ENCODE measurements at places on chromosomes 1 and 21.

GRCh38 chr1:153921803-153922075 lies 1.0 kb downstream of the GATAD2B start:
- DNase-seq = no peak

DNA sequence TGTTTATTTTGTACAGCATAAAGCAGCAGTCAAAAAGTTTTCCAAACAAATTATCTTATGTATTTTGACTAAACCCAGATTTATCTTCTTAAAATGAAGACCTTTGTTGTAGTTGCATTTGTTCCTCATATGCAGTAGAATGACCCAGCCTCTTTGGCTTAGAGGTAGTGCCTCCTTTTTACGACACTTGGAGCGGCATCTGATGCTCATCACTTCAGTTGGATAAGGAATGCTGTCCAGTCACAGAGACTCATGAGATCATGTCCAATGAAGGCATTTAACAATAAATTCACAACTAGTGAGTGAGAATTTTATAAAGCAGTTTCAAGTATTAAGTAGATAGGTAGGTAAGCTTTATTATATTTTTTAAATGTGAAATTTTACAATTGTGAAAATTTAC lies 35.2 kb downstream of the PTPRC start:
- no peak for DNase-seq

DNA sequence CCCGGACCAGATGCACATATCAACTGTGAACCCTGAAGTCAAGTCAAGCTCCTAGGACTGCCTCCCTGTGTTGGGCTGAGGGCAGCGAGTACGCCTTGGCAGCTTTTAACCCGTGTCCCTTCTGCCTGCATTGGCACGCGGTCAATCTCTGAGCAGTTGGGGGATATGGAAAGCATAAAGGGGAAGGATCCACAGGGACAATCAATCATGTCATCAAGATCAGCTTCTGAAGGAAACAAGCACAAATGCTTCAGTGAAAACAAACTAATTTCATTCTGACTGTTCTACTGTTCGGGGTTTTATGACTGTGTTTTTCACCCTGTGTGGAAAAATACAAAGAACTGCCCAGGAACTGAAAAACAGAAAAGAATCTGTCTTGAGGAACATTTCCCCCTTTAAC lies 106.2 kb downstream of the RUNX1 start:
- peak; percentile 18 for DNase-seq

DNA sequence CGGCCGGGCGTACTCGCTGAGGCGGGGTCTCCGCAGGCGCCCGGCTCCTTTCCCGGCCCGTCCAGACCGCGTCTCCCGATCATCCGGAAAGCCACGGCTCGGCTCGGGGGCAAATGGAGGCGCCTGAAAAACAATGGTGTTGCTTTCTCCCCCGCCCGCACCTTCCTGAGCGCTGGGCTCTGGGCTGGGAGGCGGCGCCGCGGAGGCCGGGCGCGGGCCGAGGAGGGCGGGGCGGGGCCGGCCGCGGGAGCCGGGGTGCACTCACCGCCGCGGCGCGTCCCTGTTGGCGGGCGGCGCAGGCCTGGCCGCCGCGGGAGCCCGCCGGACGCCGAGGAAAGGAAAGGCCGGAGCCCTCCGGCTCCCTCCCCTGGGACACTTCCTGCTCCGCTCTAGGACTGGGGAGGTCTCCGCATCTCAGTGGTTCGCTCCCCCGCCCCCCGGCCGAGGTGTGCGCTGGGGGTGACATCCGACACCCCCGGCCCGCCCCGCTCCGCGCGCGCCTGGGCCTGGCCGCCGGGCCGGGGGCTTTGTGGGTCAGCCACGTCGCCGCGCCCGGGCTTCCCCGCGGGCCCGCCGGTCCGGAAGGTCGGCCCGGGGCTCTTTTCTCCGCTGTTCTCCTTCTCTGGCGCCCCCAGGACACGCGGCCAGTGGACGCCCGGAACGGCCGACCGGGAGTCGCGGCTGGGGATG lies at the start of gene ZNF496:
Gene ZNF496, minus strand, starts transcription at position 343 of the 690 bp plus-strand sequence. CDS start 2,289 bp downstream, outside the sequence.
- DNase-seq = peak; percentile 96

DNA sequence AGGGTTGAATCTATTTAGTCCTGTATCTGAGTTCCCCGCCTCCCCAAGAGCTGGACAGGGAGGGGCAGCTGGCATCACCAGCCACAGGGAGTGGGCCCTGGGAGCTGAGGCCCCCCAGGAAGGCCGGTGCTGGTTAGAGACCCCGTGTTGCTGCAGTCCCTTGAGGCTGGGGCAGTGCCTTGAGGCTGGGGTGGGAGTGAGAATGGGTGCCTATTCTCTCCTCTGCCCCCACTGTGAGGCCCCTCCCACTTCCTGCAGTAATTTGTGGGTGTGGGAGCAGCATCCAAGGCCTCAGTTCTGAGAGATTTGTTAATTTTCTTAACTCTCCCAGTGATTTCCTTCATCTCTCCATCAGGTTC lies 2.5 kb upstream of the TRAPPC3 start:
- DNase-seq = no peak

DNA sequence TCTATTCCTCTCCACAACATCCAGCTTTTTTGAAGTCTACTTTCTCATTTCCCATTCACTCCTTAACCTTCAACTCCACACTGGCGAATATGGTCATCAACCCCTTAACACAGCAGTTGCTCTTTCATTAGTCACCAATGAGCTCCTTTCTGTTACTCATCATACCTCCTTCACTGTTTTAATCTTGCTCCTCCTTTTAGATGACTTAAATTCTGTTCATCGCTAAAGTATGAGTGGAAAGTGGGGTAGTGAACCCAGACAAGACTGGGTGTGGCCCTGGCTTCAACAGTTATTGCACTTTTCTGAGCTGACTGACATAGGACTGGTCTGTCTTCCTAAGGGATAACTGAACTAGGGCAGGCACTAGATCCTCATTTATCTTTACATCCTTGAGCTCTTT lies 51.3 kb downstream of the AKT3 start:
- no peak for DNase-seq

DNA sequence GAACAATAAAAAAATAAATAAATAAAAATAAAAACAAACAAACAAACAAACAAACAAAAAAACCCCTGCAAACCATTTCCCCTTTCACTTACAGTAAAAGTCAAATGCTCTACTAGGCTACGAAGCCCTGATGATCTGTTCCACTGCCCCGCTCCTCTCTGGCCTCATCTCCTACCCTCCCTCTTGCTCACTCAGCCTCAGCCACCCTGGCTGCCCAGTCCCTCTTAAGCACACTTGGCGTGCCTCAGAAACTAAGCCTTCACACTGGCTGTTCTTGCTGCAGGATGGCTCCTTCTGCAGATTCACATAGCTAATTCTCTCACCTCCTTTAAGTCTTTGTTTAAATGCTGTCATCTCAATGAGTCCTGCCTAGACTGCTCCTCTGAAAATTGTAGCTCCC lies 30.8 kb upstream of the UHMK1 start:
- DNase-seq = no peak

GRCh38 chr1:15345705-15346345 lies 63.9 kb upstream of the EFHD2 start:
- peak; percentile 45 for DNase-seq

GRCh38 chr21:34824314-34824713 lies 155.5 kb downstream of the CLIC6 start:
- no peak for DNase-seq

GRCh38 chr1:46160212-46160611 lies 14.7 kb upstream of the TSPAN1 start:
- DNase-seq = no peak

- DNase-seq = no peak
These were observed 95.5 kb downstream of the TIAM1 start for GRCh38 chr21:31248598-31248997.

- DNase-seq = no peak
These were observed 356.6 kb upstream of the USP24 start for GRCh38 chr1:55571767-55572166.
